Left lobe of liver (tissue), 2 donors: ENCODE measurements at places on chromosomes 3 and 15.

GRCh38 chr15:96262097-96262496 lies 68.4 kb upstream of the NR2F2 start:
- no peak for DNase-seq

DNA sequence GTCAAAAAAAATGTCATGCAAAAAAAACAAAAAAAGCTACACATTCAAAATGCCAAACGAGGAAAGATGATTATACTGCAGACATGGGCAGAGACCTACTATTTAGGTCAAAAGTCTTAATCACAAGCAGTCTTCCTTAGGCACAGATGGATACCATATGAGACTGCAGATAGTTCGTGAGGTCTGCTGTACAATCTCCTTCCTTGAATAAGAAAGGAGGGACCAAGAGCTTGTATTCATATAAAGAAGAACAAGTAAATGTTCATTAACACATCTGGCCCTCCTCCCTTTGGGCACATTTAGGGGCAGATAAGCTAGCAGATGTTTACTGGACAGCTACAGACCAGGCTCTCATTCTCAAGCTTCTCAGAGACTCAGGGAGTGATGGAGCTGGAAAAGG lies 45.3 kb downstream of the ANXA2 start:
- DNase-seq, result no peak

GRCh38 chr3:37630441-37630840 lies 231.2 kb upstream of the CTDSPL start:
- no peak for DNase-seq

DNA sequence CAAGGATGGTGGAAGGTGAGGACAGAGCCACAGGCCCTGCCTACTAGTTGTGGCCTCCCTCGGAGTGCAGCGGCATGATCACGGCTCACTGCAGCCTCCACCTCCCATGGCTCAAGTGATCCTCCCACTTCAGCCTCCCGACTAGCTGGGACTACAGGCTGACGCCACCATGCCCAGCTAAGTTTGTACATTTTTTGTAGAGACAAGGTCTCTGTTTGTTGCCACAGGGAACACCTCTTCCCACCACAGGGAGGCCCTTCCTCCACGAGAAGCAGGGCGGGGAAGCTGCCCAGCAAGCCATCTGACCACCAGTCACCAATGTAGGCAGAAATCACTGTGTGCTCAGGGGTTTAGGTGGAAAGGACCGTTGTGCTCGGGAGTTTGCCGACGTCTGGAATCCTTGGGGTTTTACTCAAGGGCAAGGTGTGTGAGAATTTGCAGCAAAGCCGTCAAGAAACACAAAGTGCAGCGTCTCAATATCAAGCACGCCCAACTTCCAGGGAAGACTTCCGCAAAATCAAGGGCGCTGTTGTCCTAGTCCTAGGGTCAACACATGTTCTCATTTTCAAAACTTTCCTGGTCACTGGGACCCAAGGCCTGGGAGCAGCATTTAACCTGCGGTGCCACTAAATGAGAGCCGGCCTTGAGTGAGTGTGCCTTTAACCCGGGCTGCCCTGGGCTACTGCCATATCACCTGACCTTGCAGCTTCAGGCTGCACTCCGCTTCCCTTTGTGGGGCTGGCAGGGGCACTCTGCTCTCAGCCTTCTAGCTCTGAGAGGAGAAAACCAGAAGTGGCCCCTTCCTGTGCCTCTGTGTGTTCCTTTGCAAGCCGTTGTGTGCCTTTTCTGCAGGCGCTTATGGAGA lies 65.7 kb downstream of the SLC12A8 start:
- DNase-seq, result peak; percentile 76

- no peak for DNase-seq
Observed at GRCh38 chr3:132785292-132785691, 63.1 kb upstream of the NPHP3 start.

GRCh38 chr3:16396202-16396601 lies 117.3 kb downstream of the RFTN1 start:
- no peak for DNase-seq

DNA sequence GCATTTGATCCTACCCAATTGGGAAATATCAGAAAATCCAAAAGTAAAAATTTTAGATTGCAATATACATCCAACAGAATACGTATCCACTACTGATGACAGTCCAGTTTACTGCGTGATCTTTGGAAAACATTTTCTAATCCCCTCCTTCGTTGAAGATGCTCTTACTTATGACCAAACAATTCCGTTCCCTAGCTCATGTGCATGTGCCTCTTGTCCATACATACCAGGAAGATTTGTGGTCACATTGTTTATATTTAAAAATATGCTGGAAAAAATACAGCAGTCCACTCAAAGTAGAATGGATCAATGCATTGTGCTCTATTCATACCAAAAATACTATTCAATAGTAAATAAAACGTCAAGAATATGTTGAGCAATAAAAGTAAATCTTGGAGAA lies 135.3 kb downstream of the CHL1 start:
- no peak for DNase-seq

DNA sequence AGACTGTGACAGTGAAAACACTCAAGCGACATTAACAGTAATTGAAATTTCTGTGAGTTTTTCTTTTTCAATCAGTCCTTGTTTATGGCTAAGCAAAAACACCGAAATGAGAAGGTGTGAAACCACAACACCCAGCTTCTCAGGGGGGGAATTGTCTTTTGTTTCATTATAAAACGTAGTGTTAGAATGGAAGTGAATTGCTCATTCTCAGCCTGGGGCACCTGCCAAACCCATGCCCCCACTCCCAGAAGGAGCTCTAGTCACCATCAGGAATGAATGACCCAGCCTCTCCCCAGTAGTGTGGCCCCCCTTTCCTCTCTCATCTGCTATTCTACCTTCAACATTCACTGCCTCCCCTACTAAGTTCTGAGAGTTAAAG lies 185.8 kb upstream of the CFAP20DC start:
- no peak for DNase-seq

DNA sequence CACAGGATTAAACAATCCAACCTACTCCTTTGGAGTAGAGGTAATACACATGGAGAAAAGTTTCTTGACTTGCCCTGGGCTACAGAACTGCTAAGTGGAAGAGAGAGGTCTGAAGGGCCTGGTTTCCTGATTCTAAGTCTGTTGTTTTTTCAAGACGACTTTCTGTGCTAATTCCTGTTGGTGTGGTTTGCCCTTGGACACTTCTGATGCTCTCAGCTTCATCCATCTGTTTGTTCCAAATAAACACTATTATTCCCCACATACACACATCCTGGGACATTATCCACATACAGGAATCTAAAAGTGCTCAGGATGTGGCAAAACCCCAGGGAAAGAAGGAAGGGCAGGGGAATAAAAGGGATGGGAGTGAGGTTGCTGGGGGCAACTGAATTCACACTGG lies 393.5 kb upstream of the TBL1XR1 start:
- DNase-seq, result no peak
